ENCODE measurements at places on chromosomes 3 and 15.

- no peak for DNase-seq
Measured at GRCh38 chr3:4224331-4224730, 78.8 kb upstream of the SETMAR start.

GRCh38 chr15:90808517-90809235 is 59.7 kb upstream of the FURIN start:
- no peak for DNase-seq

DNA sequence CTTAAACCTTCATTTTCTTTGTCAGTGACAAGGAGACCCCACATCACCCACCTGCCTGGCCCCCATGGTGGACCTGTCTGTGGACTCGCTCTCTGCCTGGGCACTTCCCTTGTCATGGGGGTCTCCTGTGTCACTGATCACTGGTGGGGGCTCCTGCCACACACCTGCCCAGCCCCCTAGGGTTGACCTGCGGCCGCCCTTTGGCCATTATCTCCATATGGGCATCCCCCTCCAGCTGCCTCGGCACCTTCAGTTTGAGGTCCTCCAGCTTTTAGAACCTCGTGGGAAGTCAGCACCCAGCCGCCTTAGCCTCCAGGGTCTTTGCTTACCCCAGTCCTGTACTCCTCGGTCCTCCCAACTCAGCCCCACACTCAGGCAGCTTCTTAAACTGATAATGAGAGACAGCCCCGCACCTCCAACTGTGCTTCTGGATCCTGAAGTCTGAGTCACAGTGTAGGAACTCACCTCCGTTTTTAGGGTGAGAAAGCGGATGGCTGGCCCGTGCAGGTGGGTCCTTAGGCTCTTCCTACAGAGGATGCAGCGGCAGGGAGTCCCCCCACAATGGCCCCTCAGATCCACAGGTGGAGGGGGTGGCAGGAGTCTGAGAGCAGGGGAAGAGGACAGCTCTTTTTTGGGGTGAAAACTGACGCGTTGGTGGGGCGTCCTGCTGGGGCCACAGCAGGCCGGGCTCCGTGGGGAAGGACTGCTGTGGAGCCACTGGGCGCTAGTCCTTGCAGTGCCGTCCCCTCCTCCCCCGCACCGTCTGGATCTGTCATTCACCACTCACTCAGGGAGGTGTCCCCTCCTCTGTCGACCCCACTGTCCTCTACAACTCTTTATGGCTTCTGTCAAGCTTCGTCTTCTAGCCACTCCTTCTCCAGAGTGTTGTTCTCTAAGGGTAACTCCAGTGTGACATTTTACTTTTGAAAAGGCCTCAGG is 8.7 kb upstream of the PRR23E start:
- no peak for DNase-seq

- peak; percentile 73 for DNase-seq
Measured at GRCh38 chr3:132641837-132642538, 17.6 kb downstream of the ACAD11 start.

- no peak for DNase-seq
Measured at GRCh38 chr15:78107471-78107870, 15.1 kb downstream of the SH2D7 start.

- DNase-seq, result no peak
Measured at GRCh38 chr3:32888739-32889138, 62.7 kb upstream of the CCR4 start.

GRCh38 chr3:72601983-72602750 is 246.1 kb downstream of the SHQ1 start:
- DNase-seq, result no peak

DNA sequence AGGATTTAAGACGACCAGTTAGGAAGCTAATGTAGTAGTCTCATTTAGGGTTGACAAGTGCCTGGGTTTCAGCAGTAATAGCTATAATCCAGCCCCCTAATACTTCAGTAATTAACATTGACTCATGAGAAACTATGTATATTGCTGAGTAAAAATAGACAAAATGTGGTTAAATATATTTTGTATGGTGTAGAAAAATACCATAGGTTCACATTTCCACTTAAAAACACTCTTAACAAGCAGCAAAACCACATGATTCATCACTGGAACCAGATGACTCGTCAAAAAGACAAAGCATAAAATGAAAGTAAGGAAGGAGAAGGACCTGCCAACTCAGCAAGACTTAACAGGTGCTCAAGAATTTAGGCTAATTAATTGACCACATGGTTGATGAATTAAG is 288.9 kb downstream of the EFHB start:
- peak; percentile 61 for DNase-seq

GRCh38 chr3:122077293-122078234 is 22.4 kb downstream of the CD86 start:
- peak; percentile 58 for DNase-seq

- no peak for DNase-seq
Measured at GRCh38 chr3:186025161-186025560, 83.7 kb downstream of the ETV5 start.
